Hematopoietic multipotent progenitor cell treated with erythropoietin and hydrocortisone succinate and interleukin-3 and kit ligand, for 4 days (in vitro differentiated cells): ENCODE measurements at places on chromosomes 3 and 15.

DNA sequence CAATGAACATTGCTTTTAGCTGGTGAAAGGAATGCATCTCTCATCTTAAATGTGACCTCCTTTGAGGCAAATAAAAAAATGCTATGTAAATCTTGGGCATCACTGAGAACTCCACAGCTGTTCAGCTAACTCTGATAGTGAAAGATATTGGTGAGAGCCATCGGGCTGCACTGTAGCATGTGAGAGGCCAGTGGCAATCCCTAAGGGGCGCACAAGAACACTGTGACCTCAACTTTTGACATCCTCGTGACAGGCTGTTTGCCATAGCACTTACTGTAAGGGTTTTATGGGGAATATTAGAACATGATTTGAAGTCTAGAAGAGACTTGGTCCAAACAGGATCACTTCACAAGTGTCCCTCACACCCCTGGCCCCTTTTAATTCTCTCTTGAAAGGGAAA, 697.9 kb downstream of the MCTP2 start:
- no peak for DNase-seq

DNA sequence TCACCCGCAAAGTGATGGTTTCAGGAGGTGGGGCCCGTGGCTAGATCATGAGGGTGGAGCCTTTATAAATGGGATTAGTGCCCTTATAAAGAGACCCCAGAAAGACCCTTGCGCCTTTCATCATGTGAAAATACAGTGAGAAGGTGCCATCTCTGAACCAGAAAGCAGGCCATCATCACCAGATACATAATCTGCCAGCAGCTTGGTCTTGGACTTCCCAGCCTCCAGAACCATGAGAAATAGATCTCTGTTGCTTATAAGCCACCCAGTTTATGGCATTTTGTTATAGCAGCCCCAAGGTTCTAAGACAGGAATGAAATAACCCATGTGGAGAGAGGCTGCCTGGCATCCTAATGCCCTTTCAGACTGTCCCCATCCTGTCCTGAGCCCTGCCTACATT, 127.8 kb upstream of the SMAD3 start:
- DNase-seq, result no peak

DNA sequence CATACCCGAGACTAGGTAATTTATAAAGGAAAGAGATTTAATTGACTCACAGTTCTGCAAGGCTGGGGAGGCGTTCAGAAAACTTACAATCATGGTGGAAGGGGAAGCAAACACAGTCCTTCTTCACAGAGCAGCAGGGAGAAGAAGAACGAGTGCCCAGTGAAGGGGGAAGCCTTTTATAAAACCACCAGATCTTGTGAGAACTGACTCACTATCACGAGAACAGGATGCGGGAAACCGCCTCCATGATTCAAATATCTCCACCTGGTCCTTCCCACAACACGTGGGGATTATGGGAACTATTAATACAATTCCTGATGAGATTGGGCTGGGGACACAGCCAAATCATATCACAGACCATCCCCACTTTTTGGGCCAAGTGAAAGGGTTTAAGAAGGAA, 58.8 kb upstream of the CTXND1 start:
- no peak for DNase-seq

GRCh38 chr3:176655404-176656094, 541.7 kb downstream of the TBL1XR1 start:
- DNase-seq, result no peak

DNA sequence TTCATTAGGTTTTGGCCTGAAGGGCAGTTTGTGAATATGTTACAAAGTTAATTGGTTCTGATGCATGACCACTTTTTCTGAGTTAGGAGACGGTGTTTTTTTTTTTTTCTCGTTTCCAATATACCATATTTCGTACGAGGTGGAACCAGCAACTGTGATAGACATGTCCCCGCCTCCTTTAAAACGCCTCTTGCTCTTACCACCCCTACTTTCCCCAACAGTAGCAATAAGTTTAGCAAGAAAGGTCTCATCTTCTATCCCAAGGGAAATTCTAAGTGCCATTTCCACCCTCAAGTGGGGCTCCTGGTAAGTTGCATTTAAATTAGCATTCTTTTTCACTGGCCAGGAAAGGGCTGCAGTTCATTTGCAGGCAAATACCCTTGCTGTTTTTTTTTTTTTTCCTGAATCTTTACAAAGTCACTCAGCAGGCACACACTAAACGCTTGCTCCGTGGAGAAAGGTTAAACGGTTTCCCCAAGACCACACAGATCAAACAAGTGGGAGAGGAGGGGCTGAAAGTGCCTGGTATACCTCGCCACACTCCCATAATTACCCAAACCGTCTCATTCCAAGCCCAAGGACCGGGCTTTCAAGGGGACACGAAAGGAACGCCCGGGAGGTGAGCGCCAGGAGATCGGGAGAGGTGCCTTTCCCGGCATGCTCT, 39.5 kb upstream of the MGA start:
- peak; percentile 17 for DNase-seq

DNA sequence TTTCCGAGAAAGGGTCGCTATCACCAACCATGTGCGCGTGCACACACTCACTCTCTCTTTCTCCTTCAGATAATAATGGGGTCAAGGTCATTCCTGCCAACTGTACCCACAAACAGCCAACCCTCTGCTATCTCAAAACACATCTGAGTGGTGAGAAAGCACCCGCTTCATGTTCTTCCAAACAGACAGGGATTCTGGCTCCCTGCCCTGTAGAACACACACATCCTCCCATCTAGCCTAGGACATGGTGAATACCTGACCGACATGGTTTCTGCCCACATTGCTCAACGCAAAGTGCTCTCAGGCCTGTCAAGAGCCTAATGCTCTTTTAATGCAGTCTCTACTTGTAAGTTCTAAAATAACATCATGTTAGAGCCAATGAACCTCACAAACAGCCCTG, 302.2 kb downstream of the FOXP1 start:
- DNase-seq, result peak; percentile 78

- peak; percentile 74 for DNase-seq
These were observed at the start of gene TXNRD3 for GRCh38 chr3:126654571-126655383. TXNRD3 (minus strand) TSS chr3:126655124.

GRCh38 chr3:138300647-138301046, 29.0 kb downstream of the NME9 start:
- DNase-seq, result no peak

DNA sequence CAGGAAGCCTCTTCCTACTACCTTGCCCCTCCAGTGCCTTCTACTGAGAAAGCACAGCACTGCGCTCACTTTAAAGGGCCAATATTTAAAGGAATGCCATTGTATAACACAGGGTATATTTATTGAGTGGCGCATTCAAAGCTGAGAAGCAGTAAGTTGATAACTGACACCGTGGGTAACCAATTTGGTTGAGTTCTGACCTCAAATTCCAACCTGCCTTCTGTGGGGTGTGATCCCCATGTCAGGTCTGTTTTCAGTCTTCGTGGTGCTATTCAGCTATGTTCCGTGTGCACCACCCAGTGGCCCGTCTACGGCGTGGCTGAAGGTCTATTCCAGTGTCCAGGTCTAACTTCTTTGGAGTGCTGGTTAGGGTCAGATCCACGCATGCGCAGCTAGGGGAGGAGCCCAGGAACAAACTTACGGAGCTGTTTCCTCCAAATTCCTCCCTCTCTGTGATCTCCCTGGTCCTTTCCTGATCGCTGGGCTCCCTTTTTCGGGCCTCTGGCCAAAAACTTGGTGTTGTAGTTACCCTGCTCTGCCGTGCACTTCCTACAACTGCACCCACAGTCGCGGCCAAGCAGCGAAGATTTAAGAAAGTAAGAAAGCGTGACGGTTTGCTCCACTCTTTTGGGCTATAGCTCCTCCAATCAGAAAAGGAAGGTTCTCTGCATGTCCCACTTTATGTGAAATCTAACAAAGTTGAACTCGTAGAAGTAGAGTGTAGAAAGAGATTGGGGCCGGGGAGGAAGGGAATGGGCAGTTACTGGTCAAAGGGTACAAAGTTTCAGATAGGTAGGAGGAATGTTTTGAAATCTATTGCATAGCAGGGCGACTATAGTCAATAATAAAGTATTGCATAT, 7.7 kb downstream of the LRRC2 start:
- DNase-seq, result peak; percentile 95

DNA sequence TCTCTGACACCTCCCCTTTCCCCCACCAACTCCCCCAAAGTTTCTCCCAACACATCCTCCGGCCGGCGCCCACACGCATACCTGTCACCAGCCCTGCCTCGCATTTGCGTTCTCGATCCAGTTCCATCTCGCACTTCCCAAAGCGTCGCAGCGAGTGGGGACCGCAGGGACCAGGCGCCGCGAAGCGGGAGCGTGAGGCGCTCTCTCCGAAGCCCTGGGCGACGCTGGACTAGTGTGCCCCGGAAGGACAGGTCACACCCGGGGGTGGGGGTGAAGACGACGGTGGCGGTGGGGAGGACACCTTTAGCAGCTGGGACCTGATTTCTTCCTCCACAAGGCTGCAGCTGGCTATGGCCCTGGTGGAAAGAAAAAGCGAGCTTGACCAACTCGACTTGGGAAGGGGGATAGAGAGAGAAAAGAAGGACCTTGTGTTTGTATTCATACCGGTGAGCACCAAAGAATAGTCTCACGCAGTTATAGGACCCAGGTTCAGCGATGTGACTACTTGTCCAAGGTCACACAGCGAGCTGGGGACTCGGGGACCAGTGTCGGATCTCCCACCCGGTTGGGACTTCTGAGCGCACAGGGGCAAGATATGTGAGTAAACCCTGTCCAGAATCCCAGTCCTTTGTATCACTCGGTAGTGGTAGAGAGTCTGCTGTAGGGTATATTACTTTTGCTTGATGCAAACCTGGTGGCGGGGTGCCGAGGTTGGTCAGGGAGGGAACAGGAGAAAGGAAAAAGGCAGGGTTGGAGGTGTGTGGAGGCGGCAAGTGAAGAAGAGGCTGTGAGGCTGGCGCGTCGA, 607 bp upstream of the GHSR start:
- no peak for DNase-seq

GRCh38 chr15:63545520-63545919, 41.1 kb downstream of the USP3 start:
- peak; percentile 72 for DNase-seq
